ENCODE measurements at places on chromosomes 2 and 18.

DNA sequence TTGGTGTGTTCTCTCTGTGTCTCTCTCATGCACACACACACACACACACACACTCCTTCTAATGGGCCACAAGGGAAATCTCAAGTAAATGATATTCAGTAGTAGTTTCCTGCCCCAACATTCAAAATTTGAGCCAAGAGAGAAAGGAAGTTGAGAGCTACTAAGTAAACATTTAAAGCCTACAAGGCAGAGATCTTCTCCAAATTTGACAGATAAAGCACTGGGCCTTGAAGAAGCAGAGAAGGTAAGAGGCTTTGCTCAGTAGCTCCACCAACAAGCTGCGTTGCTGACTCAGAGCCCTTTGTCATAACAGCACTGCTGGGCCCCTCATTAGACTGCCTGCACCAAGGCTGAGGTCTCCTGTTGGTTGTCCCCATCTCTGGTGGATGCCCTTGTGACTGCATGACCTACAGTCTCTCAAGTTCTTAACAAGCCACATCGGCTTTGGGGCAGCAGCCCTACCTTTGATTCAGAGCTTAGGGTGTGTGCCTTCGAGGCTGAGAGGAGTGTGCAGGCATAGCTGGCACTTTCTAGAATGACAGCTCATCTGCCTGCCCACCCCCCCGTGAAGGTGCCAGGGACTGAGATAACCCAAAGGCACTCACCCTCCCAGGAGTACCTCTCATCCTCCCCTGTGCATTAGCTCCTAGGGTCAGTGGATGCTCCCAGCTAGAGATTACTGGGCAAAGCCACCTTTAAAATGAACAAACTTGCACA is 32.3 kb upstream of the NEB start:
- DNase-seq: no peak

GRCh38 chr18:50879302-50880118 is 592 bp downstream of the ME2 start:
- no peak for DNase-seq

DNA sequence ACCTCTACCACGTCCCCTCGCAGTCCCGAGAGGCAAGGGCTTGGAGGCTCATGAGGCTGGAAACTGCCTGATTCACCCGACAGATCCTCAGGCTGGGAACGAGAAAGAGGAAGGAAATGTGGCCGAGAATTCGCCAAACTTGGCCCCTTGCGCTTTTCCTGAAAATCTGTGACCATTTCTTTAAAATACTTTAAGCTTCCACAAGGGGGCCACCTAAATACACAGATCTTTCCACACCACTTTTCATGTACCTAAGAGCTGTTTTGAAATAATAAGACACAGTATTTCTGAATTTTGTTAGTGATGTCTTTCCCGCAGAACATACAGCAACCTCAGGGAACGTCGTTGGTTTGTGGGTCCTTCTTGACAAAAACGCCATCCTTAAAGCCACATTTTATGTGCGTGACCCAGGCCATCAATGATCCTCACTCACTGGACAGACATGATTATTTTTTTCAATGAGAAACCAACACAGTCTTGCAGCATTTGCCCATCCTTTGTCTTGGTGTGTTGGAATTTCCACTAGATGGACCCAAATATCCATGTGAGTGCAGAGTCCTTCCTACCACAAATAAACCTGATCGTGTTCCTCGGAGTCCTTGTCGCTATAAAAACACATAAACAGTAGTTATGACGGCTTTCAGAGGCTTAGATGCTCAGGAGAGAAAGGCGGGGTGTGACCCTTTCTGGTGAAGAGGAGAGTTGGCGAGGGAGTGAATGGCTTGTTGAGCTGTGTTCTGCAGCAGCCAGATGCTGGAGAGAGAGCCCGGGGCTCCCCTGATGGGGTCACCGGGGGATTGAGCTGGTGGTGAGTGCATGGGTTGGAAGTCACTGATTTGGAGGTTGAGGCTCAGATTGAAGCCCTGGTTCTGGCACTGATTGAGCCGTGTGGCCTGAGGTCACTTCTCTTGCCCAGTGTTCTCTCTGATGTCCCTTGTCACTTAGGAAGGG is 25.0 kb downstream of the DCDC2C start:
- peak; percentile 4 for DNase-seq

- DNase-seq: peak; percentile 10
These were observed 1049.2 kb upstream of the ZEB2 start for GRCh38 chr2:145569108-145569507.

DNA sequence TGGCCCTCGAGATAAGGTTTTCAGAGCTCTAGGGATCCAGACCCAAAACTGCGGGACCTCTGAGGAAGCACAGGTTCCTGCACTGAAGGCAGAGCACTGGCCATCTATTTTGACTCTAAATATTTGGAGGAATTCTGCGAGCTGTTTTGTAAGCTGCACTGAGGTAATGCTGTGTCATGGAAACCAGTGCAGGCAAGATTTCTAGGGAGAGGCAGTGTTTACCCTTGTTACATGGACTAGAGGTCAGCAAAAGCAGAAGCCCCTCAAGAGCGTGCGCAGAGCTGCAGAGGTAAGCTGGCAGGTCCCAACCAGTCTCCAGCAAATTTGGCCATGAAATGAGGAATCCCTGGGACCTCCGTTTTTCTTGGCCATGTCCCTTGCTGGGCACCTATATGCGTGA is 137.3 kb downstream of the RNF152 start:
- no peak for DNase-seq

DNA sequence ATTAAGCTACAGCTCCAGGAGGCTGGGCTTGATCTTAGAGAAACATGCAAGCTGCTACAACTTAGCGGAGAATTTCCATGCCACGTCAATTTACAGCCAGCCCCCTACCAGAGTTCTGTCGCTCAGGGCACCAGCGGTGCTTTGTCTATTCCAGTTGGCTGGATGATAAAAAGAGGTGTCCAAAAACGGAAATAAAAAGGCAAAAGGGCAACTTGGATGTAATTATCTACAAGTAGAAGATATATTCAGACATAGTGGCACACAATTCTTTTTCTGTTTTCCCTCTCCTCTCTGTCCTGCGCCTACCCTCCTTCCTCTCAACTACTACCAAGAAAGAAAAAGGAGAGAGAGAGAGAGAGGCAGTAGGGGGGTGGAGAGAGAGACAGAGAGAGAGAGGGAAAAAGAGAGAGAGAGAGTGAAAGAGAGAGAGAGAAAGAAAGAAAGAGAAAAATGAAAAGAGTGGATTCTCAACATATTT is 363 bp upstream of the RFTN2 start:
- peak; percentile 40 for DNase-seq

GRCh38 chr2:236656721-236657120 is 87.1 kb downstream of the ACKR3 start:
- no peak for DNase-seq

DNA sequence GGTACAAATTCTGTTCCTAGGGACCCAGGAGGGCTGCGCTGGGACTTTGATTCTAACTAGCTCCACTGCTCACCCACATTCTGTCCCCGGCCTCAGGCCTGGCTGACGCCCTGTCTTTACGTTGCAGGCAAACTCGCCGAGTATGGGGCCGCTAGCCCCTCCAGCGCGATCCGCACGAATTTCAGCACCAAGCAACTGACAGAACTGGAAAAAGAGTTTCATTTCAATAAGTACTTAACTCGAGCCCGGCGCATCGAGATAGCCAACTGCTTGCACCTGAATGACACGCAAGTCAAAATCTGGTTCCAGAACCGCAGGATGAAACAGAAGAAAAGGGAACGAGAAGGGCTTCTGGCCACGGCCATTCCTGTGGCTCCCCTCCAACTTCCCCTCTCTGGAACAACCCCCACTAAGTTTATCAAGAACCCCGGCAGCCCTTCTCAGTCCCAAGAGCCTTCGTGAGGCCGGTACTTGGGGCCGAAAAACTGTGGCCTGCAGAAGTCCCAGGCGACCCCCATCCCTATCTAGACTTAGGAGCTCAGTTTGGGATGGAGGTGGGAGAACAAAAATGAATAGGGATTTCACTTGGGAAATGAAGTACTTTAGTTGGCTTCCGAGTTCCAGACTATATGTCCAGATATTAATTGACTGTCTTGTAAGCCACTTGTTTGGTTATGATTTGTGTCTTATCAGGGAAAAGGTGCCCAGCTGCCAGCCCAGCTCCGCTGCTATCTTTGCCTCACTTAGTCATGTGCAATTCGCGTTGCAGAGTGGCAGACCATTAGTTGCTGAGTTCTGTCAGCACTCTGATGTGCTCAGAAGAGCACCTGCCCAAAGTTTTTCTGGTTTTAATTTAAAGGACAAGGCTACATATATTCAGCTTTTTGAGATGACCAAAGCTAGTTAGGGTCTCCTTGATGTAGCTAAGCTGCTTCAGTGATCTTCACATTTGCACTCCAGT is 1.5 kb downstream of the HOXD1 start:
- no peak for DNase-seq

DNA sequence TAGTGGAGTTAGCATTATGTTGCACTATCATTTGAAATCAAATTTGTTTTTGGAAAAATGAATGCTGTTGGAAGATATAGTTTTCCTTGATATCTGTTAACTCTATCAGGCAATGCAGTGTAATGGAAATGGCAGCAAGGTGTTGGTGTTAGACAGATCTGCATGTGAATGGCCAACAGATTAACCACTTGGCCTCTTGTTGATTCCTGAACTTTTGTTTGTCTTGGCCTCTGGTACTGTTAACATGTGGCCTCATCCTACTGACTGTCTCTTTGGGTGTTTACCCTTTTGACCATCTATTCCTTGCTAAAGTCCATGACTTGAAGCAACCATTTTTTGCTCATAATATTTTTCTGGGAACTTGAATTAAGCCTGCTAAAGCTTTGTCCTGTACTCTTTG is 110.2 kb upstream of the CDH2 start:
- no peak for DNase-seq
